ENCODE measurements at places on chromosomes 5 and 9. TPM values are rescaled to one million over a fixed set of nuclear protein-coding genes. Genes with fewer than 3 reads are reported as not detected.

- no peak for DNase-seq
- no peaks in the 10 kb centered on the region for H3K36me3 ChIP-seq
- no peaks in the 10 kb centered on the region for H3K4me1 ChIP-seq
- H3K27me3 ChIP-seq = no peaks in the 10 kb centered on the region
- no peak overlapping the region for H3K4me3 ChIP-seq
- H3K27ac ChIP-seq = no peak overlapping the region
These were observed 65.9 kb downstream of the DEPDC1B start for GRCh38 chr5:60634051-60634450.

DNA sequence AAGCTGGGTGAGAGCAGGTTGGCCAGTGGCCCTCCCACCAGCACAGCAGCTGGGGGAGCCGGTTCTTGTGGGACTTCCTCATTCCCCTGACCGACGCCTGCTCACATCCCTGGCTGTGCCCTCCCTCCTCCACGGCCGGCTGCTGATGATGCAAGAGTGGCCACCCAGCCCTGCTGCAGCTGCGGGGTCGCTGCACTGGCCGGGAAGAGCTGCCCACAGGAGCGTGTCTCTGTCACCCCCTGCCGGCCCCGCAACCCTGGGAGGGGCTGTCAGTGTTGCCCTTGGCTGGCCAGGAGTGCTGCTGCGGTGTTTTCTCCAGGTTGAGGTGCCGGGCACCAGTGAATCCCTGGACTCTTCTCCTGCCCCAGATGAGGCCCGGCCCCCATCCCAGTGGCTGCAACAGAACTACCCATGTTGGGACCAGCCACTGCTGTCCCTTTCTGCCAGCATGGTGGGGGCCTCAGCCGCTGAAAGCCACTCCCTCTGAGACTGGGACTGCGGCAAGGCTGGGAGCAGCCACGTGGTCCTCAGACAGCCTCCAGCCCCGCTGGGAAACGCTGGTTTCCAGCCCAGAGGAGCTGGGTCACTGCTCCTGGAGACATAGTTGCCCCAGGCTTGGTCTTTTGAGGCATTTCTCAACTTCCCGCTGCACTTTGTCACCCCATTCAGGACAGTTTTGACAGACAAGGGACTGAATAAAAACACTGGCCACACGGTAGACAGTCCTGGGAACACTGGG lies 739 bp downstream of the CARD9 start:
- no peak overlapping the region for H3K27ac ChIP-seq
- DNase-seq = no peak
- H3K27me3 ChIP-seq = no peaks in the 10 kb centered on the region
- H3K36me3 ChIP-seq = no peaks in the 10 kb centered on the region

GRCh38 chr5:72244862-72245371 lies 75.1 kb downstream of the MRPS27 start:
- H3K27ac ChIP-seq = no peak overlapping the region
- no peaks in the 10 kb centered on the region for H3K4me1 ChIP-seq
- H3K27me3 ChIP-seq = no peaks in the 10 kb centered on the region
- DNase-seq = peak; percentile 19
- H3K4me3 ChIP-seq = no peak overlapping the region
- H3K36me3 ChIP-seq = no peaks in the 10 kb centered on the region

GRCh38 chr9:21634951-21635350 lies 152.8 kb upstream of the IFNE start:
- no peak for DNase-seq
- H3K4me3 ChIP-seq = no peak overlapping the region
- H3K27me3 ChIP-seq = no peaks in the 10 kb centered on the region
- H3K27ac ChIP-seq = no peak overlapping the region

The SH3PXD2B gene
- total RNA-seq = 0.10 TPM

DNA sequence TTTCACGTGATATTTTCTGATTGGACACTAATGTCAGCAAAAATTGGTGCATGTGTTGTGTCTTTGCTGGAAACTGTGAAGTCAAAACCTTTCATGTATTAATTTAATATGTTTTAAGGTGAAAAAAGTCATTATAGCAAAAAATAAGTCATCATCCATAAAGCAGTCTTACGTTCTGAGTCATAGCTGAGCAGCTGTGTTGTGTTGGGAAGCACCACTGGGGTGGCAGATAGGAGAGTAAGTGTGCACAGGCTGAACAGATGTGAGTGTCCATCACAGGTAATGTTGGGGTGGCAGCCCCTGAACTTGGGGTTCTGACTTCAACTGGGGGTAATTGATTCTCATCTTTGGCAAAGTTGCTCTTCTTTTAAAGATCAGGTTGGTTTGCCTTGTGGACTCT lies 156.8 kb downstream of the NXNL2 start:
- no peak for DNase-seq
- H3K27ac ChIP-seq = no peak overlapping the region
- H3K36me3 ChIP-seq = no peaks in the 10 kb centered on the region
- peaks cover 2% of the 10 kb centered on the region for H3K27me3 ChIP-seq
- no peaks in the 10 kb centered on the region for H3K4me1 ChIP-seq
- no peak overlapping the region for H3K4me3 ChIP-seq

The CKMT2 gene
- total RNA-seq = not detected

The LHFPL2 gene
- total RNA-seq = 0.47 TPM

The PCDHA9 gene
- total RNA-seq = not detected

GRCh38 chr9:129816501-129817435 lies 7.2 kb downstream of the TOR1A start:
- no peak for DNase-seq
- no peak overlapping the region for H3K27ac ChIP-seq
- no peaks in the 10 kb centered on the region for H3K27me3 ChIP-seq
- H3K4me1 ChIP-seq = no peaks in the 10 kb centered on the region

DNA sequence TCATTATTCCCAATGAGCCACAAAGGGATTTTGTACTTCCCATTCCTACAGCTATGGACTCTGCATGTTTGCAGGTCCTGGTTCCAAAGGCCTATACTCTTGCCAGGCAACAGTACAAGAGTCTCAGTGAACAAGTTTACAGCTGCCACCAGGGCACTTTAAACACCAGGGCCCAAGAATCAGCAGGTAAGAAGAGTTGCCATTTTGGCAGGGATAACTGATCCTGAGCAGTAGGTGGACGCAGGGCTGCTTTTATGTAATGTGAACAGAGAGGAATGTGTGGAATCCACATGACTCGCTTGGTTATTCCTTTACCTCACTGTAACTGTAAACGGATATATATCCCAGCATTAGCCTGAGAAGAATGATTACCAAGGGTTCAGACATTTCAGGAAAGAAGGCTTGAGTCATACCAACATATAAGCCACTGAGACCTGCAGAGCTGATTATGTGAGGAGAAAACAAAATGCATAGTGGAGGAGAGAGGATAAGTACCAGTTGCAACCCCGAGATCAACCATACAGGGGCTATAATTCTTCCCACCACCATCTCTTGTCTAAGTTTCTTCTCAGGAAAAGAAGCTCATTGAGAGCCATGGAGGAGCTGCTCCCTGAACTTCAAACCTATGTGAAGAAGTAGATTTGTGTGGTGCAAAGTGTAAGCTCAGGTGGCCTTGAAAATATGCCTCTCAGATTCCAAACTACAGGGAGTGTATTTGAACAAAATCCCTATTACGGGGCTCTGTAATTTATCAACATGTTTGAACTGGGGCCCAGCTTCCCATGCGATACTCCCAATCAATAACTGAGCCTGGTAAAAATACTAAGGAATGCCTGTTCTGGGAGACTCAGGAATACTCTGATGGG lies 24.6 kb downstream of the RAPGEF6 start:
- H3K36me3 ChIP-seq = no peaks in the 10 kb centered on the region
- H3K4me3 ChIP-seq = no peak overlapping the region

- H3K4me3 ChIP-seq = peak overlapping the region; percentile 94
- DNase-seq = no peak
- peak overlapping the region; percentile 100 for H3K27ac ChIP-seq
- H3K36me3 ChIP-seq = peaks cover 3% of the 10 kb centered on the region
- no peaks in the 10 kb centered on the region for H3K27me3 ChIP-seq
These were observed 2.4 kb upstream of the CHD1 start for GRCh38 chr5:98930972-98931762.

The CMYA5 gene
- total RNA-seq = 0.10 TPM

GRCh38 chr5:93307557-93307956 lies 273.5 kb downstream of the NR2F1-AS1 start:
- DNase-seq = no peak
- H3K4me1 ChIP-seq = no peaks in the 10 kb centered on the region
- no peaks in the 10 kb centered on the region for H3K27me3 ChIP-seq
- no peak overlapping the region for H3K4me3 ChIP-seq
- H3K27ac ChIP-seq = no peak overlapping the region

DNA sequence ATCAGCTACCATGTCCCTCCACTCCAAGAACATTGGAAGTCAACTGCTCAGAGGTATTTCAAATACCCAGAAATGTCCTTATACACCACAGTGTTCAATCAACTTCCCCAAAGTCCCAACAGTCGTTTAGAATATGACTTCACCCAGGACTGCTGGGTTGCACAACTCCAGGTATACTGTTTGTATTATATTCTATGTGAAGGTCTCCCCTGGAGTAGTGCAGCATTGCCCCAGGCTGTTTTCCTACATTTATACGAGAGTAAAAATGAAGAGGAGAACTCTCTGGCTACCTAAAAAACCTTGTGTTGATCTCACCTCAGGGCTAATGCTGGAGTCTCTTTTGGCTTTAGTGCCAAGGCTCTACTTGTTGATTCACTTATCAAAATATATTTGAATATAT lies 183.6 kb upstream of the MAP3K1 start:
- H3K4me1 ChIP-seq = no peaks in the 10 kb centered on the region
- no peak overlapping the region for H3K27ac ChIP-seq
- no peaks in the 10 kb centered on the region for H3K36me3 ChIP-seq
- DNase-seq = no peak

The CCDC112 gene
- total RNA-seq = 2.3 TPM

DNA sequence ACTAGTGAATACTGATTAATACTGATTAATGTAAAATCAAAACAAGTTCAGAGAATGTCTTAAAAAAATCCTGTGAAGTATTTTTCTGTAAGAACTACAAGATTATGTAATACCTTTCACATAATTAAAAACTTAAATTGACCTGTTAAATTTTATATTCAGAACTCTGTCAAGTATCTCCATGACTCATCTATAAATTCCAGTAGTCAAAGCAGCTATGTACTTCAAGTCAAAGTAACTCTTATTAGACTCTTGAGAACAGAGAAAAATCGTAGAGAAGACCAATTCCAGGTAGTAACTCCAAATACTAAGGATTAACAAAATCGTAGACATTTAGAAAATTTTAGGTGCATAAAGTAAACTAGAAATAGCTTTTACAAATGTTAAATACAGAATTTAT lies 77.1 kb downstream of the HOMER1 start:
- no peak for DNase-seq
- H3K4me1 ChIP-seq = no peaks in the 10 kb centered on the region
- H3K36me3 ChIP-seq = no peaks in the 10 kb centered on the region
- no peak overlapping the region for H3K27ac ChIP-seq
- no peak overlapping the region for H3K4me3 ChIP-seq

The LIFR gene
- not detected for total RNA-seq

GRCh38 chr5:56323505-56323904 lies 90.4 kb upstream of the ANKRD55 start:
- peaks cover 28% of the 10 kb centered on the region for H3K4me1 ChIP-seq
- H3K36me3 ChIP-seq = no peaks in the 10 kb centered on the region
- H3K4me3 ChIP-seq = no peak overlapping the region

The HTR1A gene
- not detected for total RNA-seq

DNA sequence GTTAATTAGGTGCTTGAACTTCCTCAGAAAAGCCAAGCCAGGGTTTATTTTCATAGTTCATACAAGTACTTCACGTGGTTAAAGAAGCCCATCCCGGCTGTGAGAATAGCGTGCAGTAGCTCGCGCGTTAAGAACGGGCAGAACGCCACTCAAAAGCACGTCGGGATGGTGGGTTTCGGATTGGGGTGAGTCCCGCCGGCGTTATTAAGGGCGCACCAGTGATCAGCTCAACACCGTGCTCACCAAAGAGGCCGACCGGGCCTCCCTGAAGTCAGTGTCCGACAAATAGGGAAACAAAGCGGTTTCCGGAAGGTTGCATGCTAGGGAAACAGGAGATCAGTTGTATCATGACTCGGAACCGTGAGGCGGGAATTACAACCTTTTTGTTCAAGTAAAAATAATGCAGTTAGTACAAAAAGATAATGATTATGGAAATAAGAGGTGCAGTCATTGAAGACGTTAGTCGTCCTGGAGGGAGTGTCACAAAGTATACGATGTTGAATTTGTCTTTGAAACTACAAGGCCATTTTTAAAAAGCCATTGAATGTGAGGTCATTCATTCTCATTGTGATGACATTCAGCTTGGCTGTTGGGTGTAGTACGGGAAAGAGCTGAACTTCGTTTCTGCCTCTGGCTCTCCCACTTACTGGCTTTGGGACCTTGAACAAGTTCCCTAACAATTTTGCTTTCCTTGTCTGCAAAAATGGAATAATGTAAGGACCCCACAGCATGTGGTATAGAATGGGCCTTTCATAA lies 992 bp downstream of the SETD9 start:
- no peaks in the 10 kb centered on the region for H3K27me3 ChIP-seq
- H3K4me1 ChIP-seq = peaks cover 26% of the 10 kb centered on the region
- H3K36me3 ChIP-seq = no peaks in the 10 kb centered on the region
- peak; percentile 13 for DNase-seq
- peak overlapping the region; percentile 96 for H3K4me3 ChIP-seq

DNA sequence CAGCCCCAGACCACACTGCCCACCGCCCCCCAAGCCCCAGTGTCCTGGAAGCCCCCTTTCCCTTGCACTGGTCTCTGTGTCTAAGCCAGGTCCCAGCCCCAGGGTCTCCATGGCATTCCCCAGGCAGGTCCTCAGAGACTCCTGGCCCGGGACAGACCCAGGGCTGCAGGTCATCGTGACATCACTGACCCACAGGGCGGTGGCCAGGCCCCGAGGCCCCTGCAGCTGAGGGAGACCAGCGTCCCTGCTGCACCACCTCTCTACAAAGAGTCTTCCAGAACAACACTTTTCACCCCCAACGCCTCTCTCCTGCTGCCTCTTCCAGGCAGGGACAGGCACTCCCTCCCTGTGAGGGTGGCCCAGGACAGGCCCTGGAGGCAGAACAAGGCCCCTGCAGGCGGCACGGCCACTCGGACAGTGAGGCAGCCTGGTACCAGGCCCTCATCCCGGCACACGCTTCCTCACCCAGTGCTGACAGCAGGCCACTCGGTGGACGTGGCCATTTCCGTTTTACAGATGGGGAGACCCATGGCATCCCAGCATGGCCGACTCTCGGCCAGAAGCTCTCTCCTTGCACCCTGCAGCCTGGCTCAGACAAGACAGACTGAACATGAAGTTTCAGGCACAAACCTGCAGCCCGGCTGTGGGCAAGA lies 136.4 kb downstream of the ADAMTS2 start:
- no peaks in the 10 kb centered on the region for H3K4me1 ChIP-seq
- DNase-seq = no peak
- no peaks in the 10 kb centered on the region for H3K36me3 ChIP-seq

The UBAP1 gene
- total RNA-seq = 70.7 TPM

Data from CD4-positive, CD25-positive, alpha-beta regulatory T cell (primary cell).